Fibroblast of lung (primary cell): ENCODE measurements at places on chromosomes 7 and 10.

- DNase-seq: no peak
Observed at GRCh38 chr10:131808370-131808930, 92.4 kb upstream of the PPP2R2D start.

DNA sequence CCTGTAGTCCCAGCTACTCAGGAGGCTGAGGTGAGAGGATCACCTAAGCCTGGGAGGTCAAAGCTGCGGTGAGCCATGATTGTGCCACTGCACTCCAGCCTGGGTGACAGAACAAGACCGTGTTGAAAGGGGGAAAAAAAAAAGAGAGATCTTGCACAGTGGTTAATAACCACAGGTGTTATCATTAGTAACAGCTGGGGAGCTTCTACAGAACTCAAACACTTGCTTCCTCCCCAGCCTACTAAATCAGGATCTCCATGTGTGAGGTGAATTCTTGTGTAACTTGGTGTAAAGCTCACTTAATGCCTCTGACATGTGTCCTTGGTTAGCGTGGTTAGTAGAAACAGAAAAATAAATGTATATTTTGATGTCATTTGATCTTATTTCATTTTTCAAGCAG is 43.9 kb upstream of the BMS1 start:
- DNase-seq: no peak

- DNase-seq: no peak
Observed at GRCh38 chr7:74212661-74213060, 2.9 kb downstream of the LAT2 start.

DNA sequence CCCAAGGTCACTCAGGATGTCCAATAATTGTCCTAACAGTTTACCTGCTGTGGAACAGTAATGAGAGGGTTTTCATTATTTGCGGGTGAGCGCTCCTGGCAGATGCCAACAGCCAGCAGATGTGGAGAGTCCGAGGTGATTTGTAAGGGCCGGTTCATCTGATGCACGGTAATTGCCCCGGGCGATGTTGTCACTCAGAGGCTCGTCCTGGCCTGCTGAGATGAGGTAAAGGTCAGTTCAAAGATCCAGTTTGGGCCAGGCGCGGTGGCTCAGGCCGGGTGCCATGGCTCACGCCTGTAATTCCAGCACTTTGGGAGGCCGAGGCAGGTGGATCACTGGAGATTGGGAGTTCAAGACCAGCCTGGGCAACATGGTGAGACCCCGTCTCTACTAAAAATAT is 16.9 kb downstream of the LHPP start:
- no peak for DNase-seq

- no peak for DNase-seq
Observed at GRCh38 chr7:35259523-35259908, 5.6 kb upstream of the TBX20 start.
